ENCODE measurements at places on chromosomes 12 and 14.

DNA sequence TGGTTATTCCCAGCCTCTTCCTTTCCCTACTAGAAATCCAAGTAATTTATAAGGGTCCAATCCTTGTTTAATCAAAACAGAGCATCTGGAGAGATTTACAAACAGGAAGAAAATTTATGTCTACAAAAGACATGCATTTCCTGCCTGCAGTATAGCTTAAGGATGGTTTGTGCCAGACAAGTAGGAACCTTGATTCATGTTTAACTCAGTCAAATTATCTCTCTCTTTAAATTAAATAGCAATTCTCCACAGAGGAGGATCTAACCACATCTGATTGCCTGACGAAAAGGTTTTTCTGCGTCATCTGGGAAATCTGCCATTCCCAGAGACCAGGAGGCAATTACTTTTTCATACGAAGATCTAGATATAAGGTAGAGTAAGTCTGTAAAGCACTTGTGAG is 105.2 kb downstream of the ZFC3H1 start:
- DNase-seq = no peak

- no peak for DNase-seq
Observed at GRCh38 chr12:41190338-41190737, 2.2 kb downstream of the PDZRN4 start.

DNA sequence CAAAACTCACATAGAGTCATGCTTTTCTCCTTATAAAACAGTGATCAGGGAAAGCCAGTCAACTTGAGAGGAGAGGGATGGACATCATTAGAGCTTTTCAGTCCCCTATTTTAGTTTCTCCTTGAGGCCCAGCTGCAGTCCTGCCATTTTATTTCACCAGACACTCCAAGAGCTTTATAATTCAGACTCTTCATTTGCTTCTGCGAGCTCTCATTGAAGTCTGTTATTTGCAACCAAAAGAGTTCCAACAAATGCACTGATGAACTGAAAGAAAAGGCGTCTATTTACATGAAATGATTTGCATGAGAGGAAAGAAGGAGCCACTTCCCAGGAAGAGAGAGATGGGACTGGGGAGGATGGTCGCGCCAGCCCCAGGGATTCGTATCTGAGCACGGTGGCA is 86.8 kb downstream of the NDUFA12 start:
- DNase-seq = no peak

- no peak for DNase-seq
Observed at GRCh38 chr12:88570103-88570502, 10.2 kb downstream of the KITLG start.

- DNase-seq = no peak
Observed at GRCh38 chr12:57154804-57155434, 7.5 kb upstream of the LRP1-AS start.

All from stimulated activated naive CD4-positive, alpha-beta T cell treated with Interleukin-2 at 50 U/mL for 16 hours (primary cell).